Thyroid gland (tissue), 4 donors: ENCODE measurements at places on chromosomes 2 and 18. TPM values are rescaled to one million over a fixed set of nuclear protein-coding genes. Genes with fewer than 3 reads are reported as not detected.
A peak's percentile ranks its signal among the peaks of the same experiment; 100 is the strongest.

Gene IL1RN
- total RNA-seq: not detected

Gene RNF125
- total RNA-seq: 2.4 TPM

Gene ATP8B1
- total RNA-seq: 63.7 TPM

Gene GAREM1
- 6.8 TPM for total RNA-seq

Gene ZDBF2
- total RNA-seq: 14.5 TPM

GRCh38 chr2:85952196-85952734 lies 63.5 kb upstream of the ST3GAL5 start:
- H3K4me3 ChIP-seq: no peak overlapping the region
- no peaks in the 10 kb centered on the region for H3K36me3 ChIP-seq
- no peaks in the 10 kb centered on the region for H3K27me3 ChIP-seq
- no peak for DNase-seq
- H3K27ac ChIP-seq: peak overlapping the region; percentile 88
- H3K4me1 ChIP-seq: peaks cover 63% of the 10 kb centered on the region

- DNase-seq: no peak
- H3K36me3 ChIP-seq: no peaks in the 10 kb centered on the region
- no peaks in the 10 kb centered on the region for H3K4me1 ChIP-seq
- H3K27ac ChIP-seq: no peak overlapping the region
- no peak overlapping the region for H3K4me3 ChIP-seq
- H3K27me3 ChIP-seq: no peaks in the 10 kb centered on the region
Measured at GRCh38 chr2:155377266-155377680, 678.8 kb downstream of the KCNJ3 start.

DNA sequence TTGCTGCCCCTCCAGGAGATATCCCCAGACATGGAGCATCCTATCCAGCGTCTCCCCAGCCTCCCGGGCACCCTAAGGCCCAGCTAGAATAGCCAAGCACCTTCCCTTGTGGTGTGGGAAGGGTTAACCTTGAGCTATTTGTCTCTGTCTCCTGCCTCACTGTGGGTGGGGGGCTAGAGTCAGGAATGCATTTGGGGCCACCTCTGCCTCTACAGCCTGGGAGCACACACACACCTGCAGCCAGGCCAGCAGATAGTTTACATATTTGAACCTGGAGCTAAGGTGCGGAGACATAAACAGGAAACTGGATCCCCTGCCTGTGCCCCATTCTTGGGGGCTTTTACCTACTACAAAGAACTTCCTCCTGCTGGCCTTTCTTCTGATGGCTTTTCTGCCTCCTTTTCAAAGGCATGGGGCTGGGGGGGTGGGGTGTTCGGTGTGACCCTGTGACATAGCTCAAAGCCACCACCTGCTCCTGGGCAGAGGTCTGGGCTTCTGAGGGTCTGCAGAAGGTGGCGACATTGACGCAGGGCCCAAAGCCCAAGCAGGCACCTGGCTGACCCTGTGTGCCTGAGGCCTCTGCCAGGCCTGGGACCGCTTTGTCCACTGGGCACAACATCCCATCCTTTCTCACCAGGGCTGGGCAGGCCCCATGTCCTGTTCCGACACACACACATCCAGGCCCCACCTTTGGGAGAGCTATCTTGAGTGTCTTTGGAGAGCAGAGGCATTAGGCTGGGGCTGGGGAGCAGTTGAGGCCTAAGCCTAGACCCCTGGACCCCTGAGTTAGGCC lies 34.2 kb downstream of the EMX1 start:
- no peak overlapping the region for H3K4me3 ChIP-seq
- no peak for DNase-seq
- no peak overlapping the region for H3K27ac ChIP-seq
- H3K36me3 ChIP-seq: no peaks in the 10 kb centered on the region
- no peaks in the 10 kb centered on the region for H3K4me1 ChIP-seq

DNA sequence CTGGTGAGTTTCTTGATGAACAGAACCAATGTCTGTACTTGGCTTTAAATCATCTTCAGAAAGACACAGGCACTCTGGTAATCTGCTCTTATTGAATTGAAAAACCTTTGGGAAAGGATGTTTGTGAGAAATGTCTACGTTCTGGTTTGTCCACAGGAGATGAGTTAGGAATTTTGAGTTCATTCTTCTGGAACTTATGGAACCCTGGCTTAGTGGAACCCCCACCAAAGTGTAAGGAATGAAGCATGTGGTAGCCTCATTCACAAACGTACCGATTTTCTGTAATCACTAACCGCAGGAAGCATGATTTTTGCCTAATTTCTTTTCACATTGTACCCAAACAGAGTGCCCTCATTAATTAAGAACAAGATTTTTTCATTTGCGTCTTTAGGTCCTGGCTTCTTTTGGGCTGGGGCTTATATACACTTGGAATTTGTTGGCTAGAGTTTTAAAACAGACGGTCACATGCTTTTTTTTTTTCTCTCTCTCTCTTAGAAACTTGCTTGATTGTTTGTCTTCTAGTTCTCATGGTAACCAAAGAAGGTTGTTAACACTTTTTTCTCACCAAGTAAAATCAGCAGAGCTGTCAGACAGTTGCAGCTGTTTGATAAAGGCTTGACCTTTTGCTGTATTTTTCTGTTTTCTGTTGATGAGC lies 314.1 kb upstream of the THUMPD2 start:
- no peak overlapping the region for H3K27ac ChIP-seq
- no peaks in the 10 kb centered on the region for H3K36me3 ChIP-seq
- H3K4me1 ChIP-seq: peaks cover 4% of the 10 kb centered on the region

DNA sequence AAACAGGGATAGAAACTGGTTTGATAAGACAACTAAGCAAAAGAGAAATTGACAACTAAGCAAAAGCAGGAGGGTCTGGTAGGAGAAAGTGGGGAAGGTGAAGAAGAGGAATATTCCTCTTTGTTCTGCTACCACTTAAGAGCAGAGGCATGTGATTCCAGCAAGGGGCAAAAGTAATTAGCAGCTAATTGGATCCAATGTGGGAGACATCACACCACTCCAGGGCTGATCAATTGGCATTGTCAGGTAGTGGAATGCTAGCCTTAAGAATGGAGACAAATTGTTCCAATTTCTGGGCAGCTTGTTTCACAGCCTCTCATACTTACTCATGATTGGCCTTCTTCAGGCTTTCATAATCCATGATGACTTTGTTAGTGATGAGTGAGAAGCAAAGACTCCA lies 547.1 kb upstream of the GCFC2 start:
- no peak overlapping the region for H3K4me3 ChIP-seq
- no peak overlapping the region for H3K27ac ChIP-seq
- no peak for DNase-seq
- no peaks in the 10 kb centered on the region for H3K4me1 ChIP-seq
- H3K27me3 ChIP-seq: no peaks in the 10 kb centered on the region
- no peaks in the 10 kb centered on the region for H3K36me3 ChIP-seq

- no peaks in the 10 kb centered on the region for H3K27me3 ChIP-seq
- no peak overlapping the region for H3K4me3 ChIP-seq
- no peak overlapping the region for H3K27ac ChIP-seq
- DNase-seq: no peak
- H3K4me1 ChIP-seq: no peaks in the 10 kb centered on the region
Measured at GRCh38 chr2:213476641-213477040, 192.4 kb downstream of the SPAG16 start.

- peaks cover 11% of the 10 kb centered on the region for H3K4me1 ChIP-seq
- H3K27ac ChIP-seq: no peak overlapping the region
- DNase-seq: no peak
Measured at GRCh38 chr2:85989288-85989865, 100.6 kb upstream of the ST3GAL5 start.

DNA sequence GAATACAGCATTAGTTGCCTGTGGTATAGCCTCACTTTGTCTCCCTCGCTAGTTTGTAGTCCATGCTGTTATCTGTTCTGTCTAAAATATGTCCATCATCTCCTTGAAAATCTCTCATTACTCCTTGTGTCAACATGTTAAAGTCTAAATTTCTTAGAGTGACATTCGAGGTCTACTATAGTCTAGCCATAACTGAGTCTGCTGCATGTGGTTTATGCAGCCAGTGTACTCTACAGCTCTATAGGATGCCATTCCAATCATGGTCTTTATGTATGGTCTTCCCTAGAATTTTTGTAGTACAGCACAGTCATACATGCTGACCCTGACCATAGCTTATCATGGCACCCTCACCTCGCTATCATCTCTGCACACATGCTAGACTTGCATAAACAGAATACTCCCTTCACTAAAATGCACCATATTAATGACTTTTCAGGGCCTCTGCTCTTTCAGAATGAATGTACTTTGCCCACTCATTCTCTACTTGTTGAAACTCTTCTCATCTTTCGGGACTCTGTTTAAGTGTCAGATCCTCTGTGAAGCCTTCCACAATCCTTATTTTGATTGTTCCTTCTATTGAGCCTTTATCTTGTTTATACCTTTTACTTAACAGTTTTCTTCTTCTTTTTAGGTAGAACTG lies 12.8 kb downstream of the TANK start:
- peaks cover 4% of the 10 kb centered on the region for H3K4me1 ChIP-seq
- no peaks in the 10 kb centered on the region for H3K36me3 ChIP-seq
- H3K27ac ChIP-seq: no peak overlapping the region

- DNase-seq: no peak
- H3K36me3 ChIP-seq: no peaks in the 10 kb centered on the region
- no peaks in the 10 kb centered on the region for H3K27me3 ChIP-seq
- no peak overlapping the region for H3K4me3 ChIP-seq
Measured at GRCh38 chr2:184304006-184304405, 294.3 kb upstream of the ZNF804A start.

DNA sequence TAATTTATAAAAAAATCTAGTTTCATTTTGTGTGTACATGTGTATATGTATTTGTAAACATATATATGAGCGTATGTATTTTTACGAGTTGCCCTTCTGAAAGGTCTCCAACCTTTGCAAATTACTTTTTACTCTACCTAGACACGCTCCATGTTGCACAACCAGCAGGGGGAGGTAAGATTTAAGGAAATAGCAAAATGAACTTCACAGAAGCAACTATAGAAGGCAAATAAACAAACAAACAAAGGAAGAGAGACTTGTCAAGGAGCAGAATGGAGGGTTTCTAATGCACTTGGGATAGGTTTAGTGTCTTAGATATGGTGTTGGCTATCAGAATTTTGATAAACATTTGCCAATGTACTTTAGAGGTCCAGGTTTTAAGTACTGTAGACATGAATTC lies 820.5 kb upstream of the POU3F3 start:
- H3K4me1 ChIP-seq: no peaks in the 10 kb centered on the region
- no peak overlapping the region for H3K27ac ChIP-seq
- DNase-seq: no peak
- H3K4me3 ChIP-seq: no peak overlapping the region

- no peaks in the 10 kb centered on the region for H3K27me3 ChIP-seq
- no peaks in the 10 kb centered on the region for H3K4me1 ChIP-seq
- H3K4me3 ChIP-seq: no peak overlapping the region
- no peaks in the 10 kb centered on the region for H3K36me3 ChIP-seq
Measured at GRCh38 chr2:69054431-69054830, 41.5 kb downstream of the ANTXR1 start.

GRCh38 chr2:235702186-235702585 lies 208.3 kb downstream of the AGAP1 start:
- no peak overlapping the region for H3K4me3 ChIP-seq
- no peaks in the 10 kb centered on the region for H3K4me1 ChIP-seq
- no peak overlapping the region for H3K27ac ChIP-seq
- no peak for DNase-seq

DNA sequence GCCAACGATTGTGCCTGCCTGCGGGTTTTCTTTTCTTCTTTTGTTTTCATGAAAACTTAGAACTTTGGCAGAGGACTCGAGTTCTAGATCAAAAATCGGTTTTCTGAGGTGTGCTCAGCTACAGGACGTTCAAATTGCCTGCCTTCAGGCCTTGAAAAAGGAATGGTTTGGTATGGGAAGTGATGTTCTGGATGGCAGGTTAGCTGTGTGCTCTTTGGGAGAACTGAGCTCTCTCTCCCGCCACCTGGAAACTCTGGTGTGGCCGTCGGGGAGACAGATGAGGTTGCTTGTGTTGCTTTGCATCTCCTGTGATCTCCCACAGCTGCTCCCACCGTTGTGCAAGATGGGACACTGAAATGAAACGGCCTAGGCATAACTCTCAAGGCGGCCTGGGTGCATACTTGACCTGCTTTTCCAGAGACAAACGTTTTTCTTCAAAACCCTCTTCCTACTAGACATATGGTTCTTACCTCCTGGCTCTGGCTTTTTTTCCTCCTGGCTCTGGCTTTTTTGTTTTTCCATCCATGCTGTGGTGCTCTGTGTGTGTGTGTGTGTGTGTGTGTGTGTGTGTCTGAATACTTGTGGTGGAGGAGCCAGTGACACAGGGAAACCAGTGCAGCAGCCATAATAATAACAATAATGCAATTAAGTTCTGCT lies 2.0 kb downstream of the FMNL2 start:
- no peaks in the 10 kb centered on the region for H3K27me3 ChIP-seq
- peaks cover 28% of the 10 kb centered on the region for H3K4me1 ChIP-seq
- peak overlapping the region; percentile 75 for H3K27ac ChIP-seq
- peak; percentile 51 for DNase-seq
- peak overlapping the region; percentile 46 for H3K4me3 ChIP-seq
- no peaks in the 10 kb centered on the region for H3K36me3 ChIP-seq

DNA sequence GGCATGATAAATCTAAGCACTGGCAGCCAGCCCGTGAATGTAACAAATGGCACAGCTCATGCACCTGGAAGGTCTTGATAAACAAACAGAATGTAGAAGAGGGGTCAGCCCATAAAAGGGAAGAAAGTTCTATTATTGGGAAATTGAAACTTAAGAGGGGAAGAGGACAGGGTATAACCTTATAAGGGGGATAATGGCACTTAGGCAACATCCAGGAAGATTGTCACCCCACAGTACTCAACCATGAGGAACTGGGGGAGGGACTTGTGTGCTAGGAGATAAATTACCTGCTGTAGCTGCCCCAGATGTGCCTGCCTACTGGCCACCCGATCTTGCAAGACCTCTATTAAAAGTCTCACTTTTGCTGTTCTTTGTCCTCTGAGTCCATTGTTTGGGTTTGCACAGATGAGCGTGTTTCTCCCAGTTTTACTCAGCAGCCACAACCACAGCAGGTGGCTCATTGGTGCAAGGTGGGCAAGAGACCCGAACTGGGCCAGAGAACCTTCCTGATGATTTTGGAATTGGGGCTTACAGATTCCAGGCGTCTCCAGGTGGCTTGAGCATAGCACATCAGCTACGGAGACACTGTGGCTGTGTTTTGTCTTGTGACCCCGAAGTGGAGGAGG lies 79.0 kb upstream of the TAF1B start:
- no peak overlapping the region for H3K27ac ChIP-seq
- H3K4me3 ChIP-seq: no peak overlapping the region
- DNase-seq: no peak

DNA sequence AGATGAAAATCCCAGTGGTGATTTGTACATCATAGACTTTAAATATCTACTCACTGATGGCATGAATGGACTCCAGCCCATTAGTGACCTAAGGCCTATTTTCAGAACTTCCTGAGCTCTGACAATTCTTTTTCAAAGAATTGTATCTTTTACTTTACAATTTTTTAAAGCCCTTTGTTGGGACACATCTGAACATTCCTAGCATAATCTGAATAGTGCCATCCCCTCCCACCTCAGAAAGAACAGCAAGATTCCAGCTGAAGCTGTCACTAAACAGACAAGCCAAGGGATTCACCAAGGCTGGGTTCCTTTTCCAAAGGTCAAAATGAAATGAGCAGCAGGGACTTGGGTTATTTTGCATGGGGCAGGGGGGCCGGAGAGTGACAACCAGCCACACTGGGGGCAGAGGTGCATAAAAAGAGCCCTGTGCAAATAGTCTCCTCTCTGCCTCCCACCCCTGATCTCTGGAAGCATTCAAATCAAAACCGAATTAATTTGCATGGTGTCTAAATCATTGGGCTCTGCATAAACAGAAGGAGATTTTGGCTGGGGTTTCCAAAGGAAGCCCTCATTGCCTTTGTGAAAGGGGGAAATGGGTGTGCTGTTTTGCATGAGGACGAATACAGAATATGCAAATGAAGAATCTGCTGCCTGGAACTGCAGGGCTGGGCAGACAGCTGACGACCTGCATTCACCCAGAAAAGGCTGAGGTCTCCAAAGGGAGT lies 17.2 kb downstream of the EPHA4 start:
- H3K36me3 ChIP-seq: no peaks in the 10 kb centered on the region
- H3K4me1 ChIP-seq: peaks cover 19% of the 10 kb centered on the region
- no peak overlapping the region for H3K4me3 ChIP-seq
- no peak for DNase-seq
- H3K27ac ChIP-seq: no peak overlapping the region
- H3K27me3 ChIP-seq: no peaks in the 10 kb centered on the region
